ENCODE measurements at places on chromosomes 5 and 9.

- no peak for DNase-seq
These were observed at the start of gene SPEF2 for GRCh38 chr5:35617435-35618303. SPEF2 (plus strand) TSS chr5:35617863; CDS start chr5:35617998, 135 bp downstream.

DNA sequence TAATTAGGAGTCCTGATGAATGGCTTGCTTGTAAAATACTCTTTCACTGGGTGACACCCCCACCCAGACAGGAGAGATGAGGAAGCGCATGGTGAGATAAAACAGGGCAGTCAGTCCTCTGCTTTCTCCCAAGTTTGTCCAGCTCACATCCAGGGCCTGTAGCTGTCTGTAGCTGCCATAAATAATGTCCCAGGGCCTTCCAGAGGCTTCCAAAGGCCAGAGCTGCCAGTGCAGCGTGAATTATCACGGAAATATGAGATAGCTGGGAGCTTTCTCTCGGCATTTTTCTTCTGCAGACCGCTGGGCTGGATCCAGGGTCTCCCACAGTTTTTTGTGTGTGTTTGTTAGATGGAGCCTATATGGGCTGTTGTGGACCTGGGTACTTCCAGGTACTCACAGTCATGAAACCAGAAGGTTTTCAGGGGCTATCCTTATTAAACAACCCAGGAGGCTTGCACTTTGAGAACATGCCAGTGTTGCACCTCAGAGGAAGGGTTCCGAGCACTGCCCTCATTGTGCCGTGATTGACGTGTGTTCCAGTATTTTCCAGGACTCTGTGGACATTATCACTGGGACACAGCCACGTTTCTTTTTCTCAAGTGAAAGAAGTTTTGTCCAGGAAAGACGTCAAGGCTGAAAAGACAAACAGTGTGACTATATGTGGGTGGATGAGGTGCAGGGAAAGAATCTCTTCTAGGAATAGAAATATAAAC is 117.5 kb downstream of the FGF1 start:
- peak; percentile 48 for DNase-seq

GRCh38 chr9:121725008-121725775 is 73.8 kb downstream of the DAB2IP start:
- no peak for DNase-seq

- no peak for DNase-seq
These were observed 110.9 kb upstream of the LPAR1 start for GRCh38 chr9:111149018-111149759.

GRCh38 chr9:26579056-26579455 is 313.5 kb downstream of the CAAP1 start:
- no peak for DNase-seq

DNA sequence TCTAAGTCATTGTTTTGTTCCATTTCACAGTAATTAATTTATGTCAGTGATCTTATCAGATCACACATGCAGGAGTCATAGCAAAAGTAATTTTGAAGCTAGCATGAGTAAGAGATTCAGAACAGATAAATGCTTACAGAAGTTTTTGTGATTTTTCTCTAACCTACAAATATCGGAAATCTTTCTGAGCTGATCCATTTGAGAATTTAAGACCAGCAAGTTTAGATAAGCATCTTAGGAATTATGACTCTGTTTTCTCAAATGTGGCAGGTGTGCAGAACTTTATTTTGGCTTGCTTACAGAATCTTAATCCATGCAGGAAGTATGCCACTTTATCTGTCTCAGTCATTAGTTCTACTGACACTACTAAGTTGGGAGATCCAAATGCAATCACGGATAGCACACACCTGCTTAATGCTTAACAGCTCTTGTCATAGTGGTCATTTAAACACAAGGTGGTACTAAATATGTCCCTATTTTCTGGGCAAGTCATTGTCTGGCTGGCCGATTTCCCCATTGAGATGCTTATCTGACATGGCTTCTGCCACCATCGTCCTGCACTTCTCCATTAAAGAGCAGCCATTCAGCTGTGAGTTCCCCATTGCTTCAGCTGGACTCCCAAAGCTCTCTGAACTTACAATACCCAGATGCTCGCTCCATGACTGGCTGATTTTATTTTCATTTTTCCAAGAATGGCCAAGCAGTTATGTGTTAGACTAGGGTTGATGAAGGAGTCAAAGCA is 305.4 kb upstream of the NUDT12 start:
- DNase-seq, result no peak

DNA sequence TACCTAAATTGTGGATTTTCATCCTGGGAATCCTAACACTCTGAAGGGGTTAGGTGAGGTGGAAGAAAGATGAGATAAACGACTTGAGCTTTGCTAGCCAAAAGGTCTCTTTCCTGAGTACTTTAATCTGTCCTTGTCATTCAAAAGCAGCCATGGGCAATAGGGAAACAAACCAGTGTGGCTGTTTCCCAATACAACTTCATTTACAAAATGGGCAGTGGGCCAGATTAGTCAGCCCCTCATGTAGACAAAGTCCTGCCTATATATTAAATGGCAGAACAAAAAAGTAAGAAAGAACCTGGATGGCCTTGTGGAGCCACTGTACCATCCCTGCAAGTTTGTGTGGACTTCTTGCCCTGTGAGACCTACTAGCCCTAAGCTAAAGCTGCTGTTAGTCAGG is 51.0 kb upstream of the NFIL3 start:
- DNase-seq, result no peak

DNA sequence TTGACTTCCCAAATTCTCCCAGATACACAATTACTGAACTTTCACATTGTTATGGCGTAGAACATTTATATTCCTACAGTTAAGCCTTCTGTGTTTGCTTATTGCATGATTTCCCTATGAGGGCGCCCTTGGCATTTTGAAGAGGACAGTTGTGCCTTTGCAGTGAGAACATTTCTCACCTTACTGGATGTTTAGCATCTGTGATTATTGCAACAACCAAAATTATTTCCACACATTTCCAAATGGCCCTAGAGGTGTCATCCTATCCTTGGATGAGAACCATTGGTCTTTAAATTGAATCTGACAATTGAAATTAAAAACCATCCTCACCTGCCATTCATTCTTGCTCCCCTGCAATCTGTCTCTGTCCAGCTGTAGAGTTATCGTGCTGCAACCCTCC is 104.0 kb downstream of the MAMDC2 start:
- DNase-seq, result no peak

GRCh38 chr9:134396258-134396742 is 70.0 kb downstream of the RXRA start:
- DNase-seq, result no peak

DNA sequence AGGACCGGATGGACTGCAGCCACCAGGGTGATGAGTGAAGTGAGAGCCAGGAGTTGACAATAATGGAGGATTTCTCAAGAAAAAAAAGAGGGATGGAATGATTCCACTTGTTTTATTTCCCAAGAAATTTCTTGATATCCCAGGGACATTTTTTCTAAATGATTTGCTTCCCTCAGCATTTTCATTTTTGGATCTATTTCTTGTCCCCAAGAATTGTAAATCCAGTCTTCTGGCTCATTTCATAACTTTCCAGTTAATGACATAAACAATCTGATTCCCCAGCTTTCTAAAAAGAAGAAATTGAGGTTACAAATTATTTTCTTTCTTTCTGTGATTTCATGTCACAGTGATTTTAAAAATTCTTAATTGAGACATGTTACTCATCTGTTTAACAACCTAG is 446.5 kb downstream of the PRR16 start:
- no peak for DNase-seq

- no peak for DNase-seq
These were observed 28.7 kb downstream of the CDKN2A start for GRCh38 chr9:21965401-21965951.

DNA sequence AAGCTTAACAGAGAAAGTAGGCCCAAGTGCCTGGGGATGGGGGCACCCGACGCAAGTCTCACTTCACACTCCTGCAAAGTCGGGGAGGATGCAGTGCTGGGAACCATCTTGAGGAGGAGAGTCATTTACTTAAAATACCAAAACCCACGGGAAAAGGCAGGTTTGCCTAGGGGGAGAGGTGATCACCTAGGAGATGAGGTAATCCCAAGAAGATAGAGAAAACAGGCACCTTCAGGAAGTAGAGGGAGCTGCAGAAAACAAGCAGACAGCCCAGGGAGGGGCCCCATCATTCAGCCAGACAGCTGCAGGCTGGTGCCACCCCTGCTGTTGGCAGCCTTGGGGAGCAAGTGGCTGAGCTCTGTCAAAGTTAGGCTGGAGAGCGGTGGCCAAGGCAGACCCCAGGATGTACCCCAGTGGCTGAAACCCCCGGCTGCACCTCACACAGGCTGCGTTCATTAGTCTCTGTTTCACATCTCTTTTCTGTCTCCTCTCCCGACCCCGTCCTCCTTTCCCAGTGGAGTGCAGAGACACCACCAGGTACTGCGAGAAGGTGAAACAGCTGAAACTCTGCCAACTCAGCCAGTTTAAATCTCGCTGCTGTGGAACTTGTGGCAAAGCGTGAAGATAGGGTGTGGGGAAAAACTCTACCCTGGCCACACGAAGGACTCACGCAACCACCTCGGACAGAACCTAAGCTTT is 124.9 kb downstream of the SAXO1 start:
- no peak for DNase-seq

- DNase-seq, result no peak
These were observed 2.7 kb upstream of the PCBD2 start for GRCh38 chr5:134902071-134902801.

GRCh38 chr9:133950629-133951111 is 41.5 kb downstream of the VAV2 start:
- DNase-seq, result peak; percentile 57

- DNase-seq, result no peak
These were observed 352.1 kb upstream of the CDH18 start for GRCh38 chr5:20340126-20340525.

Data from COLO829 (cell line).